HAP-1 (cell line): ENCODE measurements at places on chromosomes 1 and 21.

- no peak for DNase-seq
Measured at GRCh38 chr1:216425577-216425976, 2.3 kb upstream of the USH2A start.

- no peak for DNase-seq
Measured at GRCh38 chr1:207455183-207455754, 1.1 kb downstream of the CR2 start.

DNA sequence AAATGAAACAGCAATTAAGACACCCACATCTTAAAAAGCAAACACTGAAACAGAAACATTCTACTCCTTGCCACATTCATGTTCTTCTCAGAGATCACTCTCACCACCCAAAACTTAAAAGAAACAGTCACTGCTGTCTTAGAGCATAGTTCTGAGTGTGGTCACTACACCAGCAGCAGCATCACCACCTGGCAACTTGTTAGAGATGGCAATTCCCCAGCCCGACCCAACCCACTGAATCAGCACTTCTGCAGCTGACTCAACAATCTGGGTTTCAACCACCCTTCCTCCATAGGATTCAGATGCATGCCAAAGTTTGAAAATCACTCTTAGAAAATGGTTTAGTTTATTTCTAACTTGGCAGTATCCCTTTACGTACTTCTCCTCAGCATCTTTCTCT is 126.1 kb downstream of the CDC42BPA start:
- no peak for DNase-seq

DNA sequence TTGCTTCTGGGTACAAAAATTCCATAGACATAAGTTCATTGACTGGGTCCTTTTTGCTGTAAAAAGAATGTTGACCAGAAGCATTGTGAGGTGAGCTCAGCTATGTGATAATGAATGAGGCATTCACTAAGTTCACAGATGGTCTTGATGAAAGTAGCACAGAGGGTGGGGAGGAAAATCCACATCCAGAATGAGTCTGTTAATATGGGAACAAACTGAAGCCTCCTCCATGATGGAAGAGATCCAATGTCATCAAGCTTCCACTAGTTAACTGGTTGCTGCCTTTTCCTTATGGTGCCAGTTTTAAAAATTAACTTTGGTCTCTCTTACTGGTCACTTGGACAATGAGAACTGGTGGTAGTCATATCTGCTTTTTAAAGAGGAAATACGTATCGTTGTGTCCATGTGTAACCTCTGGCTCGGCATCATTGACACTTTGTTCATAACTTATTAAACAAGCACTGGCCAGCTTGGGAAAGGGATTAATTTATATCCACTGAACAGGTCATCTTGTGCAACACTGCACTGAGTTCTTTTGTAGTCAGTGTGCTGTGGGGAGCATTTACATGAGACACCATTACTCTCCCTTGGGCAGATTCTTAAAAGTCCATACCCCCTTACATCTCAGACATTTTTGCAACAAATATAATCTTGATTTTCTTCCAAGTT is 88.6 kb downstream of the ADAMTS1 start:
- DNase-seq, result no peak

- no peak for DNase-seq
Measured at GRCh38 chr1:102884238-102884637, 224.1 kb downstream of the COL11A1 start.

- no peak for DNase-seq
Measured at GRCh38 chr1:32863218-32863880, 7.4 kb downstream of the FNDC5 start.

- no peak for DNase-seq
Measured at GRCh38 chr1:58570817-58571216, 6.2 kb downstream of the TACSTD2 start.

- no peak for DNase-seq
Measured at GRCh38 chr1:164498792-164499191, 60.2 kb upstream of the PBX1 start.

DNA sequence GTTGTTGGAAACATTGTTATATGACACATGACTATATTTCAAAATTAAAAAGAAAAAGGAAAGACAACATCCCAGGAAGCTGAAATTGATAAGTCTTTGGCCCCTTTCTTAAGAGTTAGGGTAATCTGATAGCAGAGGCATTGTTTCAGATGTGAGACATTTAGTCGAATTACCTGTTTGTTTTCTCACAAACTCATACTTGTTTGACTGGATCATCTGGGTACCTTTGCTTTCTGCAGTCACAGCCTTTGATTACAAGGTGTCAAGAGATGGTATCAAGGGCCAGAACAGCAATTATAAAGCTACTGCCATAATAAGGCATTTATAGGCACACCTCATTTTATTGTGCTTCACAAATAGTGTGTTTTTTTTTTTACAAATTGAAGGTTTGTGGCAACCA is 136.3 kb downstream of the DUSP10 start:
- no peak for DNase-seq

GRCh38 chr1:212935387-212935981 is 14.9 kb upstream of the VASH2 start:
- DNase-seq, result no peak

DNA sequence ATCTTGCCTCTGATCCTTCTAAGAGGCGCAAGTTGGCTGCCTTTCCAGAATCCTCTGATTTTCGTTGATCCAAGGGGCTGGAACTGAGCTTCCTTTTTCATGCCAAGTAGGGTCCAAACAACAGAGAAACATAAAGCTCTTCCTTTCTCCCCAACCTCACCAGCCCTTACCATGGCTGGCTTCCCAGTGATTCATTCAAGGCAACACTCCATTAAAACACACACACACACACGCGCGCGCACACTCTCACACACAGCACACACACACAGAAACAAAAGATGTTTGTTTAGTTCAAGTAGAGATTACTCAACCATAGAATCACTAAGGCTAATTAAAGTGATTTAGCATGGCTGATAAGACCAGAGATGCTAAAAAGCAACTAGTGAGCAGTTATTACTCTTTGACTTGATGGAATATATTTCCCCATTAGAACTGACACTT is 13.0 kb upstream of the GUCA2A start:
- DNase-seq, result no peak
